ENCODE measurements at places on chromosomes 3 and 15.
A peak's percentile ranks its signal among the peaks of the same experiment; 100 is the strongest.

- DNase-seq: peak; percentile 75
Observed at GRCh38 chr3:186540221-186540834, 3.9 kb downstream of the CRYGS start.

DNA sequence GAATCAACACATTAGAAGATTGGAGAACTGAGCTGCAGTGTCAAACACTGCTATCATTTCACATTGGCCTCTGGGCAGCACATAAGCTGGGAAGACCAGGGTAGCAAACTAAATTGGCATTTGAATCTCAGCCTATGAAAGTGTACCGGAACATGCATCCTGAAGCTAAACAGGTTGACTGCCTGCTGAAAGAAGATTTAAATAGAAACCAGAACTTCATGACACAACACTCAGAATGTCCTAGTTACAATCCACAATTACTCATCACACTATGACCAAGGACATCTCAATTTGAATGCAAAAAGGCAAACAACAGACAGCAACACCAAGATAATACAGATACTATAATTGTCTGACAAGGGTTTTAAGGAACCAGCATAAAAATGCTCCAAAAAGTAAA is 26.2 kb downstream of the TM2D3 start:
- DNase-seq: no peak

- no peak for DNase-seq
Observed at GRCh38 chr3:143769616-143770015, 78.7 kb downstream of the SLC9A9 start.

DNA sequence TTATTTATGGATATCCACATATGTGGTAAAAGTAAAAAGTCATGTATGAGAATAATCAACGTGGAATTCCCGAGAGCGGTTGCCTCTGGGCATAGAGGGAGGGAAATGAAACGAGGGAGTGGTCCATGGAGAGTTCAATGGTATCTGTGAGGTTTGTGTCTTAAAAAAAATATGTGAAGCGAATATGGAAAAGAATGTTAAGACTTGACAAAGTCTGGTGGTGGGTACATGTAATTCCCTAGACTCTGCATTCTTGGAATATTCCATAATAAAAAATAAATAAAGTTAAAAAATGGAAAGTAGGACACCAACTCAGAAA is 28.4 kb downstream of the FAM43A start:
- DNase-seq: no peak

GRCh38 chr3:158789592-158789991 is 12.3 kb upstream of the MFSD1 start:
- no peak for DNase-seq

- peak; percentile 97 for DNase-seq
Observed at GRCh38 chr3:172591876-172592771, 68.9 kb upstream of the TNFSF10 start.

DNA sequence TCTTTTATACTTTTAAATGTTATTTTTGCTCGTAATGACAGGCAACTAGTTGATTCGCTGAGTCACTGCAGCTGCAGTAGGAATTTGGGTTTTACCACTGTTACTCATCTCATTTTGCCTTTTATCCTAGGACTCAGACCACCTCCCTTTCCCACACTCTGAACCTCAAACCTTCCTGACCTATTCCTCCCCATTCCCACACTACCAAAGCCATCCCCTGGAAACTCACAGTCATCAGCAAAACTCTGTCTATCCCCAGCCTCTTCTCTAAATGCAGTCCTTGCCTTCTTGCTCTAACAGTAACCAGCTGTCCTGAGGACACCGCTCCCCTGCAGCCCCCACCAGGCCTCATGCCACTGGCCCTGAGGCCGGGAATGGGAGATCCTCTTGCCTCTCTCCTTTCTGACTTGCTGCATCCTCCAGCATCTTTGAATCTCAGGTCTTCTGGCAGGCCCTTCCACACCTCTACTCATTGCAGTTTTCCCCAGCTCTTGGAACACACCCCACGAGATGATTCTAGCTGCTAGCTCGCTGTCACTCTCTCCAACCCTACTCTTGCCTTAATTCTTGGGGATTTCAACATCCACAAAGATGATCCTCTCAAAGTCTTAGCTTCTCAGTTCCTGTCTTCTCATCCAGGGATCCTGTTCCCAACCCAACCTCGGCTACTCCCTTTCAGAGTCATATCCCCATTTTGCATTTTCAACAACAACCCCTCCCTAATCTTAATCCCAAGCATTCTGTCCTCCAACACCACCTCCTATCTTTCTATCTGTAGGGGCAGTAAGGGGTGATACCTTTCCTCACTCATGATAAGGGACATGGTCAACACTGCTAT is 55.9 kb upstream of the C3orf80 start:
- DNase-seq: no peak

DNA sequence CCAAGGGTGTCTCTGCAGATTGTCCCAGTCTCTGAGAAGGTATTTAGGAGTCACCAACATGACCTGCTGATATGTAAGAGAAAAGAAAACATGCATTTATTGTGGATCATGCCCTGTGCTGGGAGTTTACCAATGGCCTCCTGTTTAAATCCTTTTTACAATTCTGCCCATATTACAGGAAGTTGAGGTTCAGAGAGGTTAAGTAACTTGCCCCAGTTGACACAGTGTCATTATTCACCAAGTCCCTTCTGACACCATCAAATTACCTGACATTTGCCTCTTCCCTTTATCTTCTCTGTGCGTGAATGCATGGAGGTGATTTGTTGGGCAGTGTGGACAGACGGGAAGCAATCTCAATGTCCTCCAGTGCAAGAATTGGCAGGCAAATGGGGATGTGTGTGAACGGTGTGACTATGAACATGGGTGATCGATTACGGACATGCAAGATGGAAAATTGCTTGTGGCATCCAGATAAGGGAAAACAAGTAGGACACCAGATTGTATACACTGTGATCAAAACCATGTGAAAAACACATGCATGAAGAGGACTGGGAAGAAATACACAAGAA is 27.3 kb downstream of the ZNF710 start:
- DNase-seq: no peak
